ENCODE measurements at places on chromosomes 6 and 20.
A peak's percentile ranks its signal among the peaks of the same experiment; 100 is the strongest.

GRCh38 chr6:158110986-158111385 is 57.1 kb downstream of the SERAC1 start:
- DNase-seq, result no peak

GRCh38 chr20:48076747-48077146 is 291.5 kb upstream of the SULF2 start:
- no peak for DNase-seq

- no peak for DNase-seq
These were observed 189.3 kb downstream of the TRIM27 start for GRCh38 chr6:28734443-28734959.

DNA sequence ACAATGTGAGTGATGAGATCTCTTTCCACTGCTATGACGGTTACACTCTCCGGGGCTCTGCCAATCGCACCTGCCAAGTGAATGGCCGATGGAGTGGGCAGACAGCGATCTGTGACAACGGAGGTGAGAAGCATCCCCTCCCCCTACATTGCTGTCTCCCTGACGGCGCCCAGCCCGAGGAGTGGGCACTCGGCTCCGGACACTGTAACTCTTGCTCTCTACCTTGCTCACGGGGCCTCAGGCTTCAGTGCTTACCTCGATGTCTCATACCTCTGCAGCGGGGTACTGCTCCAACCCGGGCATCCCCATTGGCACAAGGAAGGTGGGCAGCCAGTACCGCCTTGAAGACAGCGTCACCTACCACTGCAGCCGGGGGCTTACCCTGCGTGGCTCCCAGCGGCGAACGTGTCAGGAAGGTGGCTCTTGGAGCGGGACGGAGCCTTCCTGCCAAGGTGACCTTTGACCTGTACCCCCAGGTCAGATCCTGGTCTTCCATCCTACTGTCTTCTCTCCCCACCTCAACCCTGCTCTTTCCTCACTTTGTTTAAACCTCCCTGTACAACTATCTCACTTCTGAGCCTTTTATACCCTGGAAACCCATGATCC is 1.3 kb downstream of the CFB start:
- no peak for DNase-seq

DNA sequence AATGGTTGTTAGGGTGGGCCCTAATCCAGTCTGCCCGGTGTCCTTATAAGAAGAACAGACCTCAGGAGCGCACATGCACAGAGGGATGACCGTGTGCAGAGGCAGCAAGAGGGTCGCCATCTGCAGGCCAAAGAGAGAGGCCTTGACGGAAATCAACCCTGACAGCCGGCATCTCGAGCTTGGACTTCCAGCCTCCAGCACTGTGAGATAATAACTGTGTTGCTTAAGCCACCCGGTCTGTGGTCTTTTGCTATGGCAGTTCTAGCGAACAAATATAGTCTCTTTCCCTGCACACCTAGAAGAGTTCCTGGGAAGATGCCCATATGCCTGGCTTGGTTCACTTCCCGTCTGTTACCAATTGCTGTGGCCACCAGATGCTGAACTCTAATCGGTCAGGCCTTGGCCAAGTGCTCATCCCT is 35.3 kb upstream of the PTGIS start:
- no peak for DNase-seq

GRCh38 chr6:22892452-22892851 is 323.1 kb downstream of the HDGFL1 start:
- no peak for DNase-seq

DNA sequence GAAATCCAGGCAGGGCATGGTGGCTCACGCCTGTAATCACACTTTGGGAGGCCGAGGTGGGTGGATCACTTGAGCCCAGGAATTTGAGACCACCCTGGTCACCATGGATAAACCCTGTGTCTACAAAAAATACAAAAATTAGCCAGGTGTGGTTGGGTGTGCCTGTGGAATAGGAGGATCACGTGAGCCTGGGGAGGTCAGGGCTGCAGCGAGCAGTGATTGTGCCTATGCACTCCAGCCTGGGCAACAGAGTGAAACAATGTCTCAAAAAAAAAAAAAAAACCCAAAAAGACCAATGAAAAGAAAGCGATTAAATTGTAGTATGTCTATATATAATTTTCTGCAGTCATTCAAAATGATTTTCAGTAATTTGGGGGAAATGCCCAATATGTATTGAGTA is 70.3 kb downstream of the ITCH start:
- DNase-seq, result no peak

DNA sequence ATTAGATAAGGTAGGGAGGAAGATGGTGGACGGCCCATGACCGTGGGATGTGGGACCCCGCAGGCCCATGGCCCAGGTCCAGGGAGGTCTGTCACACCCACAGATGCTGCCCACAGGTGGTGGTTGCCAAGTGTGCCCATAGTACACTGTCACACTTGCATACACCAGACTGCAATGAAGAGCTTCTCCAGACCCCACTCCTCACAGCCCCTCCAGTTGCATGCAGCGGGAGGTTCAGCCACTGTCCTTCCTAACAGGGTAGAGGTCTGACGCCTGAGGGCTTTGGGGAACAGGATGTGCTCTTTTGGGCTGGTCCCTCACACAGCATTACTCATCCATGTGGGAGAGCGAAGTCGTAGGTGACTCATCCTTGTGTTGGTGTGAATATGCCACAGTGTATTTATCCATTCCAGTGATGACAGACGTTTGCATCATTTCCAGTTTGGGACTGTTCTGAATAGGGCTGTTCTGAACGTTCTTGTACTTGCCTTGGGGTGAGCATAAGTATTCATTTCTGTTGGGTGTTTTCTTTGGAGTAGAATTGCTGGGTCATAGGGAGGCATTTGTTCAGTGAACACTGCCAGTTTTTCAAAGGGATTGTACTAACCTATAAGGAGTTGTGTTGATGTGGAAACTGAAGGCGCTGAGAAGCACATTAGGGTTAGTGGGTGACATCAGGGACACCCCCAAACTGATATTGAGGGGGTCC is 10.1 kb upstream of the PYGB start:
- peak; percentile 58 for DNase-seq

DNA sequence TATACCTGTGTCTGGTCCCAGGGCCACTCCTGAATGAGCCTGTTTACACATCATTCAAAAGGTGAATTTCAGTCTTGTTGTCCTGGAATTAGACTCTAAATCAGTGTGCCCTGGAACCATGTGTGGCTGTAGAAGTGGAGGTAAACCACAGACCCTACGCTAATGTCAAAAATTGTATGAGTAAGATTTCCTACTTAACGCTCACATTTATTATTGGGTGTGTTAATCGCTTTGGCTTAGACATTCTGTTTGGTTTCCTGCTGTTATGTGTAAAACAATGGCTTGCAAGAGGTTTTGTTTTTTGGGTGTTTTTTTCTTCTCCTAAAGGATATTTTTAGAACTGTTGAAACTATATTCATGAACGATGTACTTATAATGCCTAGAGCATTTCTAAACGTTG is 19.3 kb downstream of the PLCB1 start:
- no peak for DNase-seq

GRCh38 chr20:4483486-4483885 is 238.2 kb upstream of the PRND start:
- no peak for DNase-seq

DNA sequence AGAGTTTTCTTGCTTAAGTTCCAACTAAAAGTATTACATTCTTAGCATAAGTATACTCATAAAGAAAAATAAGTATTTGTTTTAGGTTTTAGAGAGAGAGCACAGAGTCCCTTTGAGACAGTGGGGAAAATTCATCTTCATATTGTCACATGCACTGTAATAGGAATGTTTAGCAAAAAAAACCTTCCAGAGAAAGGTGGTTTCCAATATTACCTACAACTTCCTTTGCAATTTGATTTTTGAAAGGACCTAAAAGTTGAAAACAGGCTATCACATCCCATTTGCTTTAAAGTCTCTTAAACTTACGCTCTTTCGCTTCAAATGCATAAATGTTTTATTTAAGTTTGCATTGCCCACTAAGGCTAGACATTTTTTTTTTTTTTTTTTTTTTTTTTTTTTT is 86.4 kb downstream of the OPRM1 start:
- DNase-seq, result no peak

DNA sequence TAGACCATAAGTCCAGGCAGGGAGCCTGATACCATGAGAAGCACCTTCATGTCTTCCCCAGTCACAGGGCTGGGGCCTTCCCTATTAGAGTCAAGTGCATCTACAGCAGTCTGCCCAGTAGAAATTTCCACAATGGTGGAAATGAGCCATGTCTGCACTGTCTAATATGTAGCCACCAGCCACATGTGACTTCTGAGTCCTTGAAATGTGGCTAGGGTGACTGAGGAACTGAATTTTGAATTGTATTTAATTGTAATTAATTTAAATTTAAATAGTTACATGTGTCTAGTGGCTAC is 300.2 kb downstream of the CLIC5 start:
- DNase-seq, result no peak

DNA sequence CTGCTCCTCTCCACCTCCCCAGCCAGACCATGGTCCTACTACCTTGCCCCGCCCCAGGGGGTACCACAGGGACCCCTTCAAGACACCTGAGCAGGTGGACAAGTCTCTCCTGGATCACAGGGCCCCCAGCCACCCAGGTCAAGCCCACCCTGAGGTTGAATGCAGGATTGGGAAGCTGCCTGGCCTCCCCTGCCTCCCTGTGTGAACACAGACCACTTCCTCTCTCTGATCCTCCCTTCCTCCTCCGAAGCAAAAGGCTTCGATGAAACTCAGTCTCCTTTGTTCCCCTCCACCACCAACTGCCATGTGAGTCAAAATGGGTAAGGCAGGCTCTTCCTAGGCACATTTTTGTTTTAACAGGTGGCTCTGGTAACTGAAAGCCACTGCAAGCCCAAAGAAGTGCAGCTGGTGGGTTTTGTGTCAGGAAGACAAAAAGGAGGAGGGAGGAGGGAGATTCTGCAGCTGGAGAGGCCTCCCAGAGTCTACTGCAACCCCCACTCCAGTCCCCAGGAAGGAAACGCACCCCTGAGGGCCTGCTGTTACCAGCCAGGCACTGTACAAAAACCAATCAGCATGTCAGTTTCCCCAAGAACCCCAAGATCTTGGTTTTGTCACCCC is 5.4 kb downstream of the ADA start:
- no peak for DNase-seq

GRCh38 chr20:30611239-30611984 is 646.1 kb upstream of the DEFB115 start:
- no peak for DNase-seq

DNA sequence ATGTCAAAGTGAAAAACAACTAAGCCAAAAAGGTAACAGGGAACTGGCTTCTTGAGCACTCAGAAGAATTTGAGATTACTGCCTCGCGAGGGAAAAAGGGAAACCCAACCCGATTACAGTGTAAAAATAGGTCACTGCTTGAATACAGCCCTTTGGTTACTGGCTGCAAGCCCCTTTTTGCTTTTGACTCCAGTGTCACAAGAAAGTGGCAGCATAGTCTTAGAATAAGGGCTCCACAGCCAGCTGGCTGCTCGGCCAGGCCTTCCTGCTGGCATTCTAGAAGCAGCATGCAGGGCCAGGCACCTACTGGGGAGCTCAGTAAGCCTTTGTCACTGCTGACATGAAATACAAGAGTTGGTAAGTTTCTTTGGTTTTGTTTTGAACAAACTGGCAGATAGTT is 83.0 kb downstream of the ZHX3 start:
- no peak for DNase-seq

DNA sequence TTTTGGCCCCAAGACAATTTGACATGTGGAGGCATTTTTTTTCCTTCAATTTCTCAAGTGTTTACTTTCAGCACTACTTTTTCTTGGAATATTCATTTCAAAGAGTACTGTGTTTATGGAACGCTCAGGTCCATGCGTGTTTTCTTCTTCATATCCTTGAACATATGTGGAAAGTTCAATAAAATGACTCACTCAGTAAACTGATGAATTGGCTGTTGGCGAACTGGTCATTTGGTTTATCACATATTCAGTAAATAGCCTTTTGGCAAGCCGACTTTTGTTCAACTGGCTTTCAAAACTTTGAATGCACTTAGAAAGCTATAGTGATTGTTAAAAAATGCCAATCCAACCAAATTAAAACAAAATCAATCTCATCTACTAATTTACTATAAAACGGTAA is 964.6 kb upstream of the SLC35B3 start:
- no peak for DNase-seq

DNA sequence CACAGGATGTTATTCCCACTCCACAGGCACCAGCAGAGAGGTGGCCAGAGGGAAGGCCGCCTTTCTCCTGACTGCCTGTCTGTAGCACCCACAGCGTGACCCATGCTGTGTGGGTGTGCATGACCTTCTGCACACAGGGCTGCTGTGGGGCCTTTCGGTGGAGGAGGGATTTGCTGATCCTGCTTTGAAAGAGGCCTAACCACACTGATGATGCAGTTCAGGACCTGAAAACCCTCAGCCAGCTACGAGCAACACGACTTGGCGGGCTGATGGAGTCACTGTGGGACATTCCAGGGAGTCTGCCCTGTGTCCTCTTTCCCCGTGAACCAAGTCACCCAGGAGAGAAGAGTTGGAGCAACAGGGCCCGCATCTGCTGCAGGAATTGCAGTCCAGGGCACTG is 49.1 kb downstream of the SYTL3 start:
- DNase-seq, result no peak

- no peak for DNase-seq
These were observed 11.8 kb upstream of the ZNF76 start for GRCh38 chr6:35247642-35248231.

DNA sequence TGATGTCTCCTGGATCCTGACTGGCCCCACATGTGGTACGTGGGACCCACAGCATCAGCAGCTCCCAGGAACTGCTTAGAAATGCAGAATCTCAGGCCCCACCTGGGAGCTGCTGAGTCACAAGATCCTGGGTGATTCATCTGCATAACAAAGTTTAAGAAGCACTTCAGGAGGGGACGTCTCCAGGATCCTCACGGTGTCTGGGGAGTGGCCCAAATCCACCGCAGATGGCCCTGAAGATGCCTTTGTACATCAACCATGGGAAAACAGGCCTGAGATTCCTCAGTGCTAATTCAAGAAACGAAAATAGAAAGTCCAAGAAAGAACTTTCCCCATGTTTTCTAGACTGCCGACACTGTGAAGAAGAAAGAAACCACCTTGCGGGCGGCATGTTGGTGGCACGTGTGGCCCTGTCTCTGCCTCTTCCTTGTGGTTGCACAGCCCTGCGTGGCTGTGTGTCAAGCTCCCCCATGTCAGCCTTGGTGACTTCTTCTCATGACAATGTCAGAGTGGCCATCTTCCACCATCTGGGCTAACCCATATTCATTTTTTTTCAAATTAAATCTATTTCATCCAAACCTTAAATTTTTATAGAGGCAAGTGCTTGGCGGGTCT is 26.1 kb downstream of the RRBP1 start:
- DNase-seq, result no peak

DNA sequence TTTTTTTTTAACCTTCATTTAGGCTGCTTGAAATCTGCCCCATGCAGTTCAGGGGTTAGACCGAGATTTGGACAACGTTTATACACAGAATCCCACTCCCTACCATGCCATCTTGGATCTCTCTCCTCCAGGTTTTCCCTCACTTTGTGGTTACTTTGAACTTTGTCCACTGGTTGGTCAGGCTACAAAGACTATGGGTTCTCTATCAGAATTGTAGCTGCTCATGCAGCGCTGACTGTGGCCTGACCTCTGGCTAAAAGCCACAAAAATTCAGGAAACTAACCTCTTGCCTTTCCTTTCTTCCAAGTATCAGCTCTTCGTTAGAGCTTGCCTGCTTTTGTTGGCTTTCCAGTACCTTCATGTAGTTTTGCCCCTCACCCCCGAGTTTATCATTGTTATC is 44.9 kb upstream of the KCNG1 start:
- no peak for DNase-seq

Data from stimulated activated CD4-positive, alpha-beta T cell treated with anti-CD3 and anti-CD28 coated beads, TNF-alpha, amount 100 ng/mL, for 24 hours (primary cell).